ENCODE measurements at places on chromosomes 5 and 9. TPM values are rescaled to one million over a fixed set of nuclear protein-coding genes. Genes with fewer than 3 reads are reported as not detected.

GRCh38 chr5:9356351-9356825 lies 189.5 kb downstream of the SEMA5A start:
- peaks cover 2% of the 10 kb centered on the region for H3K4me1 ChIP-seq
- H3K27me3 ChIP-seq = no peaks in the 10 kb centered on the region

The OTP gene
- total RNA-seq = 8.4 TPM

- H3K36me3 ChIP-seq = no peaks in the 10 kb centered on the region
- H3K27me3 ChIP-seq = no peaks in the 10 kb centered on the region
These were observed 7.4 kb upstream of the IFNA1 start for GRCh38 chr9:21432672-21433425.

DNA sequence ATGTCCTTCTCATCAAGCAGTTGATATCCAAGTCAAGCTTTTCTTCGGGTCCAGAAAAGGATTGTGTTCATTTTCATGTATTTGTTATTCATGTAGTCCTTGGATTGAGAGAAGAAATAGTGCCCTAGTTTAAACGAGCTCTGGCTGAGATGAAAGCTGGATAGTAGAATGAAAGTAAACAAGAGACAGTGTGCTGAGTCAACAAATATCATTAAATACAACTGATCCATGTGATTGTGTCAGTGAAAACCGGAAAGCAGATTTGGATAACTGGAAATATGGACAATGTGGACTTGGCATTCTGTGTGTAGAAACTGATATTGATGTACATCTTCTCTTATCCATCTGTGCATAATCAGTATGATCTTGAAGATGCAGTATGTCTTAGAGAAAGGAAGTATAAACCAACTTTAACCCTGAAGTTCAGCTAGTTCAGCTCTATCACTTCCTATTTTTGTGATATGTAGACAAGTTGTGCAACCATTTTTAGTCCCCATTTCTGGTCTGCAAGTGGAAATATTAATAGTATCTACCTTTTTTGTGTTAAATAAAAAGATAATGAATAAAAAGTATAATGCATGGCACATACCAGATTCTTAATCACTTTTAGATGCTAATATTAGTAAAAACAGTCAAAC lies 4.4 kb downstream of the MUSK start:
- H3K4me1 ChIP-seq = no peaks in the 10 kb centered on the region
- H3K27ac ChIP-seq = no peak overlapping the region
- no peaks in the 10 kb centered on the region for H3K27me3 ChIP-seq
- H3K36me3 ChIP-seq = no peaks in the 10 kb centered on the region
